ENCODE measurements at places on chromosomes 7 and 10.
A peak's percentile ranks its signal among the peaks of the same experiment; 100 is the strongest.

- DNase-seq, result no peak
Observed at GRCh38 chr7:95303013-95303905, 21.1 kb downstream of the PON1 start.

DNA sequence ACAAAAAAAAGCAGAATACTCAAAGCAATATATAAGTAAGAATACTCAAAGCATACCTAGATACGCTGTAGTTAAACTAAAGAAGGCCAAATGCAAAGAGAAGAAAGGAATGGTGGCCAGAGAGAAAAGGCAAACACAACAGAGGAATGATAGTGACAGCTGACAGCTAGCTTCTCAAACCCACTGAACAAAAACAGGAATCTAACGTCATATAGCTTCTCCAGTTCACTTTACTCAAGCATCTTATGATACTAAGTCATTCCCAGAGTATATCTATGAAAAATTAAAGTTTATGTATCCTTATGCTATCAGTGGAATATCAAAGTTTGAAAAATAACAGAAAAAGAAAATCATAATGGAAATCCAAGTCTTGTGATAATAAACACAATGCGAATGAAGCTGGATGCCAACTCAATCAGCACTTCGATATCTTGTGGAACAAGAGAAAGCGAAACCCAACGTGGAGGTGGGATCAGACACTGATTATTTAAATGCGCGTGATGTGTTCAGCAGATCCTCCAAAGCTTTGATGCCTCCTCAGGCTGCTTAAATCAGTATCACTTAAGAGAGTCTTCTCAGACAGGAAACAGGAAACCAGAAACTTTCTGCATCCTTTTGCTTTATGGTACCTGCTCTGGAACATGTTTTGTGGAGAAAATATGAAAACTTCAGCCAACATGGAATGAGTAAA is 102.8 kb downstream of the PIP4K2A start:
- no peak for DNase-seq

- DNase-seq, result no peak
Observed at GRCh38 chr10:44859546-44860285, 51.4 kb upstream of the TMEM72 start.

GRCh38 chr10:115063701-115064658 is 29.2 kb upstream of the ATRNL1 start:
- no peak for DNase-seq

DNA sequence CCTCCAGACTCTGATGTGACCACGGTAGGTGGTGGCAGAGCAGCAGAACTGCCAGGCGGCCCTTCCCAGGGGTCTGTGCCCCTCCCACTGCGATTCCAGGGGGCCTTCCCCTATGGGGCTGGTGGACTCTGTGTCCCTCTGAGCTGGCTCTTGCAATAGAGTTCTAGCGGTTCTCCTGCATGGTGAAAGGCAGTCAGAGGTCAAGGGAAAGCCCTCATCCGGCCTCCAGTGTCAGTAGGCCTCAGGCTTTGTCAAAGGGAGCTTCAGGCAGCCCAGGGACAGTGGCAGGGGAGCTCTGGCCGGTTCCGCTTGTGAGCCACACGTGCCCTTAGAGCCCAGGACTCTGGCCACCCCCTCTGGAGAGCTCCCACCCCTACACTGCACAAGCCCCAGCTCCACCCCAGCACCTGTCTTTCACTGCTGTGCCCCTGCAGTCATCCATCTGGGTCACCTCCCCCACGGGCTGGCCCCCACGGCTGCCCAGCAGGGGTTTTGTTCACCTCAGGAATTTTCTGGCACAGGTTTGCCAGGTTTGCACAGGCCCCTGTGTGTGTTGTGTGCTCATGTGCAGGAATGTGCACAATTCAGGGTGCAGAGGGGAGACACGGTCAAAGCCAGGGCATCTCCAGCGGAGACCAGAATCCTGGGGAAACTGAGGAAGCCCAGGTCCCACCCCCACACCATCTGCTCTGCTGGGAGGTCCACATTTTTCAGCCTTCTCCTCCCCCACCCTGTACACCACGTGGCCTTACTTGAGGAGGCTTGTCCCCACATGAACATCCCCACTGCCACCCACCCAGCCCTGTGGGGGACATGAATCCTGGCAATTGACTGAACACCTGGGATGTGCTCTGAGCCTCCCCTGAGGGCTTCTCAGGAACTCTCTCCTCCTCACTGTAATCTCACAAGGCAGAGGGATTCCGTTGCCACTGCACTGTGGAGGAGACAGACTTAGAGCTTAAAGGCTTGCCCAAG is 23.8 kb downstream of the C10orf105 start:
- no peak for DNase-seq

DNA sequence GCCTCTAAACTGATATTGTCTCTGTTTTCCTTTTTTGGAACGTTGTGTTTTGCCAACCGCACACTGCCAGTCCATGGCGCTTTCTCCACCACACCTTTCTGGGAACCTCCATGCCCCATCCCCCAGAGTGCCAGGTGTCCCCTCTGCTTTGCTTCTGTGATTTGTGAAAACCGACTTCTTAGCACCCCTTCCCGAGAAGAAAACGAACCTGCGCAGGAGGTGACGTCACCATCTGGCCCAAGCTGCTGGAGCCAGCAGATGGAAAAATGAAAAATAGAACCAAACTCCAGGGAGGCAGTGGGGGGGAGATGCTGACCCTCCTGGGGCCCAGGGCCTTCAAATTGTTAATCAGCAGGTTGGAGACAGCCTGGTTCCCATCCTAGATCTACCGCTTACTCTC is 103.8 kb downstream of the HTR5A start:
- no peak for DNase-seq

GRCh38 chr7:44964384-44964830 is 14.4 kb downstream of the MYO1G start:
- DNase-seq, result no peak

DNA sequence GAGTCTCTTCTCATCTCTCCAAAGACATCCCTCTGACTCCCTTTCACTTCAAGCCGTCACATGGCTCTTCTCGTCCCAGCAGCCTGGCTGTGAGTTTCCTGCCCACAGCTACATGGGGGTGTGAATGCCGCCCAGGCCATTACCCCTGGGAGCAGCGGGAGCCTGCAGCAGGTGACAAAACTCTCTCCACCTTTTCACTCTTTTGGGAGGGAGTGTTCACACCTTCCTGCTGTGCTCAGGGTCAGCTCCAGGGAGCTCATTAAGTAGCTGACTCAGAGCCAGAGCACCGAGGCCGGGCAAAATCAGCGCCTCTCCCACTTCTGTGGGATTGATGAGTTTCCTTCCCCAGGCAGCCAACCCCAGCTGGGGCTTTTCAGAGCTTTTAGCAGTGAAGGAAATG is 271.3 kb downstream of the TYW1 start:
- no peak for DNase-seq

GRCh38 chr7:48617993-48618392 is 306.4 kb upstream of the CDC14C start:
- DNase-seq, result no peak

- DNase-seq, result no peak
Observed at GRCh38 chr7:21653623-21654022, 110.8 kb downstream of the DNAH11 start.

DNA sequence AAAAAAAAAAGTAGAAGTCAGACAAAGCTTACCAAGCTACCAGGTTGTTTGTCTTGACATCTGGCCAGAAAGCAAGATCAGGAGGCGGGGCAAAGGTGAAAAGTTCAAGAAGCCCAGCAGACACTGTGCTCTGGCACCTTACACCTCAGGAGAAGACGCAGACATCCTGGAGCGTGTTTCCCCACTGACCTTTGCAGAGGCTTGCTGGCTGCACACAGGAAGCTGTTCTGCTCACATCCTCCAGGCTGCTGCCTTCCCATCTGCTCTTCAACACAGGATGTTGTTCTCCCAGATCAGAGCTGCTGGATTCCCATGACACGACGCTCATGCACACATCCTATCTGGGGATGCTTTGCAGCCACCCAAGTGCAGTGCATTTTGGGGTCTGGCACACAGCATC is 174.4 kb upstream of the KIAA1217 start:
- no peak for DNase-seq

- DNase-seq, result peak; percentile 52
Observed at GRCh38 chr7:76294344-76295024, 8.0 kb upstream of the HSPB1 start.

DNA sequence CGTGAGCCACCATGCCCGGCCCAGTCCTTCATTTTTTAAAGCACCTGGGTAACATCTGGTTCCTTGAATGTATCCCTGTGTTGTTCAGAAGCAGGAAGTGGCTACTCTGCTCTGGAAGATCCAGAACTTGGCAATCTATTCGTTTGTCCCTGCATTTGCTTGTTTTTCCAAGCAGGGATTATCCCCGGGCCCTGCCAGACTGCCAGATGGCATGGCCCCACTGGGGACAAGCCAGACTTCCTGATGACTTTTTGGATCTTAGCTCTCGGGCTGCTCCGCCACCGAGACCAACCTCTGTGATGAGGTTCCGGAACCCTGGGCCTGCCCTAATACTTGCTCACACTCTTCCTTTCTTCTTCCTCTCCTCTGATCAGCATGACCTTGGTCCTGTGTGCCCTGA is 496.7 kb downstream of the TYW1 start:
- no peak for DNase-seq

DNA sequence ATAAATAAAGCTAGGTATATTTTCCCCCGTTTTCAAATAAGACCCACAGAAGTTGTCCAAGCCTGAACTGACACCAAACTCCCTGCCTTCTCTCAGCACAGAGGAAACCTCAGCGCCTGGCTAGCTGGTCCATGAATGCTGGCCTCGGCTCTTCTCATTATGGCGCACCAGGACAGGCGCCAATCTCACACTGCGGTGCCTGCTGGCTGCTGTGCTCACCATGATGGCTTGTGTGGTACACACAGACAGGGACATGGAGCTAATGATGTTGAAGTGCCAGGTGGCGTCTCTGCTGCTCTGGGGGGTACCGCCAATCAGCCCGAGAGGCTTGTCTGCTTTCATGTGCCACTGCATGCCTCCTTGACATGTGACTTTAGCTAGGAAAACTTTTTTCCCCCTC is 43.2 kb upstream of the USP6NL start:
- DNase-seq, result no peak

- no peak for DNase-seq
Observed at GRCh38 chr10:35413985-35414861, 77.9 kb downstream of the CCNY start.

GRCh38 chr10:99768556-99768955 is 13.9 kb upstream of the ABCC2 start:
- DNase-seq, result no peak

- no peak for DNase-seq
Observed at GRCh38 chr7:132932296-132933071, 149.4 kb downstream of the CHCHD3 start.

GRCh38 chr10:93452143-93452542 is 30.0 kb downstream of the MYOF start:
- DNase-seq, result no peak

DNA sequence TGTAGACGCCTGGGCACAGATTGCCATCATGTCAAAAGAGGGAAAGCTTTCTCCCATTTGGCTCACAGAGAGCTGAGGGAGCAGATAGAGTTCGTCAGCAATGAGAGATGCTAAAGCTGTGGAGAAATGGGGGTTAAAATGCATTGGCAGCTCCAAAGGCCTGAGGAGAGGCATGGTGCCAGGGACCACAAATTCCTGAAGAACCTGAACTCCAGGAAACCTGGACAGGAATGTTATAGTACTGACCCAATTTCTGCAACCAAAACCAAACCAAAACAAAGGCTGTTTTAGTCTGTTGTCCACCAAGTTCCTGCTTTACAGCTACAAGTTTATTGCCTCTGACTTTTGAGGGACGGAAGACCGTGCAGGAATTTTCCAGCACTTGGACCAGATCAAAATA is 575.7 kb downstream of the REEP3 start:
- no peak for DNase-seq

DNA sequence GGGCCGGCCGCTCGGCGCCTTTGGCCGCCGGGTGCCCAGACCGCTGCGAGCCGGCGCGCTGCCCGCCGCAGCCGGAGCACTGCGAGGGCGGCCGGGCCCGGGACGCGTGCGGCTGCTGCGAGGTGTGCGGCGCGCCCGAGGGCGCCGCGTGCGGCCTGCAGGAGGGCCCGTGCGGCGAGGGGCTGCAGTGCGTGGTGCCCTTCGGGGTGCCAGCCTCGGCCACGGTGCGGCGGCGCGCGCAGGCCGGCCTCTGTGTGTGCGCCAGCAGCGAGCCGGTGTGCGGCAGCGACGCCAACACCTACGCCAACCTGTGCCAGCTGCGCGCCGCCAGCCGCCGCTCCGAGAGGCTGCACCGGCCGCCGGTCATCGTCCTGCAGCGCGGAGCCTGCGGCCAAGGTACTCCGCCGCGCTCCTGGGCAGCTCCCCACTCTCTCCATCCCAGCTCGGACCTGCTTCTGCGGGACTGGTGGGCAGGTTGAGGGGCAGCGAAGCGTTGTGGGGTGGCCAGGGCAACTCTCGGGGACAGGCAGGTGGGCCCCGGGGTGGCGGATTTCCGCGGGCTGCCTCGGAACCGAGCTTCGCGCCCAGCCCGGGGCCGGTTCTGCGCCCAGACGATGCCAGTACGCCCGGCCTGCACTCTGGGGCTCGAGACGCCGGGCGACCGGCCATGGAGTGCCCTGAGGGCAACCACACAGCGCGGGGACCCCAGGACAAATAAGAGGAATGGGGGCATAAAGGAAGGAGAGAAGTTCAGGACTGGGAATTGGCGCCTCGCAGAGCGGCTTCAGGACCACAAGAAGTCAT is 578 bp downstream of the HTRA1 start:
- DNase-seq, result peak; percentile 44

DNA sequence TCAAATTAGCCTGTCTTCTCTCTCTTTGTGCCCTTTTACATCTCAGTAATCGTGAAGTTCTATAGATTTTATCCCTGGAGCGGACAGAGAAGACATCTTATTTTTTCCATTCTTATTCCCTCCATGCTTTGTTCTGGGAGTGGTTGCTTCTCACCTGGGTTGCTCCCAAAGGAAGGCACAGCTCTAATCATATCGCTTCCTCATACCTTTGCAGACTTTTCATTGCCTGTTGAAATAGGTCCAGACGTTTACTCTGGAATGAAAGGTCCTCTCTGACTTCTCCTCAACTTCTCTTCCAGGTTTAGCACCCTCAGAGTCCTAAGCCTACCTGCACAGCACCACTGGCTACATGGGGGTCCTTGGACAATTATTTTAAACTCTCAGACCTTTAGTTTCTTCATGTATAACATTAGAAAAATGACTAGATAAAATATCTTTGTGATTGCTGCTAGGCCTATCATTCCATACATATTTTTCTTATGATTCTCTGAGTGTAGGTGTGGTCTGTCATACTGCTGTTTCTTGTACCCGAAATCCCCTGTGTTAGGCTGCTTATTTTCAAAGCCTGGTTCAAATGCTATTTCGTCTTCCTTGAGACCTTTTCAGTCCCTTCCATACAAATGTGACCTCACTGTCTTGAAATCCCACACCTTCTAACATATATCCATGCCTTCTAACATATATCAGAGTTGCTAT is 418.1 kb downstream of the GFRA1 start:
- DNase-seq, result peak; percentile 20

DNA sequence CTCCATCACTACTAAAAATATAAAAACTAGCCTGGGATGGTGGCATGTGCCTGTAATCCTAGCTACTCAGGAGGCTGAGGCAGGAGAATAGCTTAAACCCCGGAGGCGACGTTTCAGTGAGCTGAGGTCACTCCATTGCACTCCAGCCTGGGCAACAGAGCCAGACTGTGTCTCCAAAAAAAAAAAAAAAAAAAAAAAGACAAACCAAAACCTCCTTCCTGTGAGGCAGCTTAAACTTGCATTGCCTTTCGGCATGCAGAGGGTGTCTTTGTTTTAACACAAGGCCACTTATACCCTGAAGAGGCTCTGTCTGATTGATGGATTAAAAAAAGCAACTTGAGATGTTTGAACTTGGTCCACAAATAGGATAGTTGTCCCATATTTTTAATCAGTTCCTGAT is 128.4 kb upstream of the RSU1 start:
- DNase-seq, result no peak

- DNase-seq, result no peak
Observed at GRCh38 chr7:150824379-150825177, 24.0 kb downstream of the TMEM176A start.

- peak; percentile 53 for DNase-seq
Observed at GRCh38 chr7:91713669-91714068, 166.8 kb downstream of the MTERF1 start.

All from PC-9 (cell line).